Left renal pelvis (tissue), 4 donors: ENCODE measurements at places on chromosomes 3 and 15.

- no peak for DNase-seq
These were observed 38.7 kb downstream of the ARNT2 start for GRCh38 chr15:80442728-80443403.

DNA sequence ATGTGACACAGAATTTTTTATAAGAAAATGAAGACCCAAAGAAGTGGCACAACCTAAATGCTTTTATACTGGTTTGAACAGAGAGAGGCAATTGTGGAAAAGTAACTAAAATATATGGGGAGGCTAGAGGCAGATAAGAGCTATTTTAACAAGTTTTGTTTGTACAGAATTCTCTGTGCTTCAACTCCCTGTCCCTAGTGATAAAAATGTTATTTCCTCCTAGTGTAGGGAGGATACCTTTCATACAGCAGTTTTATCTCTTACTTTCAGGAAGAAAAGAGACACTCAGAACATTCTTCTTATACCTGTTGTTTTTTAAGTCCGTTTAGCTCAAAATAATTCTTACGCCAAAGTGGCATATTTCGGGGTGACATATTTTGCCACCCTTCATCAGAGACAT is 21.2 kb upstream of the ZNF639 start:
- DNase-seq: no peak

DNA sequence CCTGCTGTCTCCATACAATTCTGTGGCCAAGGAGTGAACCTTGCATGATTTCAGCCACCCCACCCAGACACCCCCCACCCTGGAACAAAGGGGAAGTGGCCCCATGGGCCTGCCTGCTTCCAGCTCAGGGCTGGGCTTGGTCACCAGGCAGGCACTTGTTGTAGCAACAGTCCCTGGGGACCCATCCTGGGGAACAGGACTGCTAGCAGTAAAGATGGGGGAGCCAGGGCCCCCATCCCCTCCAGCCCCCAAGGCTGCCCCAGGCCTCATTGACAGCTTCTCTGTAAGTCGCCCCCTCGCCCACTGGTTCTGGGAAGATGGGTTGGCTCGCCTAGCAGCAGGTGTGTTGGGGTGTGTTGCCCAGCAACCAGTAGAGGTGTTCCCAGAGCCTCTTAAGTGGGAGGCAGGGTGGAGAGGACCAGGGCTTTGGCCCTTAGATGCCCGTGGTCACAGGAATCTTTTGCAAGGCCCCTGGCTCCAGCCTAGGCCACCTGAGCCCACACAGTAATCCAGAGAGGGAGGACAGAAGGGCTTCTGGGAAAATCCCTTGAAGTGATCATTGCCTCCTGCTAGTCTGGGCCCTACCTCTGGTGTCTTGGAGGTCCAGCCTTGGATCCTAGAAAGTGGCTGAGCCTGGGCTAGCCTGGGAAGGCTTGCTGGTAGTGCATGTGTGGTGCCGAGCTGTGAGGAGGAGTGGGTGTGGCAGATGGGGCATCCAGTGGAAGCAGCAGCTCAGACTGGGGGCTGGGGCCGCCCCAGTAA is 48.9 kb downstream of the CYP11A1 start:
- DNase-seq: no peak

DNA sequence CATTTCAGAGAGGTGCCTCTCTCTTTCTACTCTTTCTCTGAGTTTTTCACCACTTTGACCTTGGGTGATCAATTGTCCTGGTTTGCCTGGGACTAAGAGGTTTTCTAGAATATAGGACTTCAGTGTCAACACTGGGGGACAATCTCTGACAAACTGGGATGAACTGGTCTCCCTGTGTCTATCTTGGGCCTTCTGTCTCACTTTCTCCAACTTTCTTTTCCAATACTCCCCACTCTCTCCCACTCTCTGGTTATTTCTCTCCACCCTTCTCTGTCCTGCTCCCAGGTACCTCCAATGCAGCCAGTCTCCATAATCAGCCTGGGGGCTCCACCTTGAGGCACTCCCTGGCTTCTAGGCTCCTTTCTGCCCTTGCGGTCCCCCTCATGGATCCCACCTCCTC is 4.7 kb upstream of the ITGA11 start:
- no peak for DNase-seq

DNA sequence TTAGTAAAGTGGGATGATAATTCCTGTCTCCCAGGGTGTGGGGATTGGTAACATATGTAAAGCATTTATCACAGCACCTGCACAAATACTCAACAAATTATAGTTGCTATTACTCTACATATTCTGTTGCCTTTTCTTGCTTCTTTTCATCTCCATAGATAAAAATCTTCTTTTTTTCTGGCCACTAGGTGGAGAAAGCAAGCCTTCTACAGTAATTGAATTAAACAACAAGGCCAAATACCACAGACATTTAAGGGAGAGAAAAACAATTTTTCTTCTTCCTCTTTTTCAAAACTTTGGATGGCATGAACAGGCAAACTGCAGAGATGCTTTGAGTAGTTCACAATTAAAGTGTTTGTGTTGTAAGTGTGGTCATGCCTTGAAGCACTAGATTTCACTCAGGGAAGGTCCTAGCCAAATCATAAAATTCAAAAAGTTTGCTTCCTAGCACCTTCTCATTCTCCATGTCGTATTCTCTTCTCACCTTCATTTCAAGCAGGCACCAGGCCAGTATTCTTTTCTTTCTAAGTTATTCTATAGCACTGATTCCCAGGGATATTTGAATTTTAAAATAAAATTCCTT is 493.4 kb upstream of the TGFBR2 start:
- DNase-seq: peak; percentile 11

DNA sequence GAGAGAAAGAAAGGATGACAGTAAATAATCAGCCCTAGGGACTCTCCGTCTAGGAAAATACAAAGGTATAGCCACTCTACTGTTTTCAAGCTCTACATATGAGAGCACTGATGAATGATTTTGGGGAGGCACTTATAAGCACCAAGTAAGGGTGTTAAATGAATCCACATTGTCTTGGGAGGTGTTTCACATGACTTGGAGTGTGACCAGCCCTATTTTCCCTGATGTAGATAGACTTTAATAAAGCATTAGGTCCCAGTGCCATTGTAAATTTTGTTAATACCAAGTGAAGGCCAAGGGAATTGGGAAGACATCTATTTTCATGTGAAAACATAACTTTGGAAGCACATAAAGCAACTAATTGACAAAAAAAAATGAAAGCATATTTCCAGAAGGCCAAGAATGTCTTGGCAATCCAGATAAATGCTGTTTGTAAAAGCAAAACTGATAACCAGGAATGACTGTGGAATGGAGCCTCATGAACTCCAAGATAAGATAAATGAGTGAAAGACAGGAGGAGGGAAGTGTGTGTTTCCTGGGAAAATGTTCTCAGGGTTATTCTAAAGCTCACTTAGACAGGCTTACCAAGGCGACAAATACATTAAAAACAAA is 96.0 kb upstream of the MYZAP start:
- DNase-seq: no peak

DNA sequence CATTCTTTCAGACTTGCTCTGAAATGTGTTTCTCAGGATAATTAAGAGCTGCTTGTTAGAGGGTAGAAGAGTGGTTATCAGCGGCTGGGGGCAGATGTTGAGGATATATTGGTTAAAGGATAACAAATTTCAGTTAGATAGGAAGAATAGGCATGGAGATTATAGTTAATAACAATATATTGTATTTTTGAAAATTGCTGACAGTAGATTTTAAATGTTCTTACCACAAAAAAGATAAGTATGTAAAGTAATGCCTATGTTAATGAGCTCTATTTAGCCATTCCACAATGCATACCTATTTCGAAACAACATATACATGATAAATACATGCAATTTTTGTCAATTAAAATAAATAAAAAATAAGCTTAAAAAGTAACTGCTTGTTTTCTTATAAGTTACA is 123.3 kb downstream of the SERPINI1 start:
- DNase-seq: no peak

DNA sequence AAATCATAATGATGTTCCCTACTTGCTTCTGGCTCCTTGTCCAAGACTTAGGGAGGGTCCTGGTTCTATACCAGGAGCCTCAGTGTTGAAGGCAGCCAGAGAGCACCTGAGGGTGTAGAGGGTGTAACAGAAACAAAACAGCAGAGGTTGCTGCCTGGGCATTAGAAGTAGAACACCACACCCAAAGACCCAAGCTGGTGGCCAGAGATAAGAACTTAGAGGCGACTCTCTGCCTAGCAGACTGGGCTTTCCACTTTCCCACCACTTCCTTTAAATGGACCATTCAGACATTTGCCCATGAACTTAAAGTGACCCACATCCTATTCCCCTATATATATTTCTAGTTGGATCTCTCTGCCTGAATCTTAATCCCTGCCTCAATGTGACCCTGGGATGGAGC is 189.8 kb downstream of the KLF13 start:
- DNase-seq: no peak

GRCh38 chr3:15623535-15624440 is 22.2 kb downstream of the BTD start:
- no peak for DNase-seq

DNA sequence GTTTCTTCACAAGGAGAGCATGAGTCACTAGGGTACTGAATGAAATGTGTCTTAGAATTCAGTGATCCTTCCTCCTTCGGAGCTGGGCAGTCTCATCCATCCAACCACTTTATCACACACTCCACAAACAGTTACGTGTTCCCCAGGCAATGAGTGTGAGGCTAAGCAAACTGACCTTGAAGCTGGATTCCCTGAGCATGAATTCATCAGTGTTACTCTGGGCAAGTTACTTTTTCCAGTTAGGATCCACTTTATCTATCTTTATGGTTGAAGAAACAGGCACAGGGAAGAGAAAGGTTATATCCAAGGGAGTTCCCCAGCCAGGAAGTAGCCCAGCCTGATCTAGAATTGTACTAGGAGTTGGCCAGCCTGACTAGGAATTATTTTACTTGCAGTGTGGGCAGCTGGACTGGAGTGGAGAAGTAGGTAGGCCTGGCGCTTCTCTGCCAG is 17.1 kb upstream of the GCNT3 start:
- no peak for DNase-seq

- no peak for DNase-seq
These were observed 910.7 kb downstream of the TBL1XR1 start for GRCh38 chr3:176286476-176287085.

DNA sequence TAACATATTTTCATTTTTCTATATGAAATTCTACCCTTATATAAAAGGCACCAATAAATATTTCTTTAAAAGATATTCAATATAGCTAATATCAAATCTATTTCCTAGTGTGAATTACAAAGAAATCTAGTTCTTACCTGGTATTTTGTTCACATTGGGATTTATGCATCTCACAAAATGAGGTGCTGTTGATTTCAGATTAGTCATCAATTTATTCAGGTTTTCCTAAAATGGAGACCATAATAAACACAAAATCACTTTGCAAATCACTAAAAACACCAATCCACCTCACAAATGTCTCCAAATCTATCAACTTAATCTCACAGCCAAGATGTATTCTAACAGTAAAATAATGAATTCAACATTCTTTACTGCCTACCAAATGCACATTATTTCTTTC is 51.2 kb downstream of the MYH15 start:
- DNase-seq: no peak
